ENCODE measurements at places on chromosomes 1 and 21.

DNA sequence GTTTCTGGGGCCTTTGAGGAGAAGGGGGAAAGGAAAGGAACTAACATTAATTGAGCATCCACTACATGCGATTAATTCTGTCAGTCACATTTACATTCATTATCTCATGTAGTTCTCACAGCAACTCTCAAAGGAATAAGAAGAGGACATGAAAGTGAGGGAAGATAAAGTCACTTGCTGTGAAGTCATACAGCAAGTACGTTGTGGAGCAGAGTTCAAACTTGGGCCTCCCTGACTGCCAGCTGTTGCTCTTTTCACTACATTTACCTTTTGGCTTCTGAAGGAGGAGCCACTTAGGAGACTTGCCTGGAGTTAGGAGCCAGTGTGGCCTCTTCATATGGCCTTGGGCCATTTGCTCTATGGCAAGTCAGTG lies 6.2 kb downstream of the ZNF691 start:
- DNase-seq: no peak

- no peak for DNase-seq
Measured at GRCh38 chr1:8059161-8059622, 33.1 kb upstream of the ERRFI1 start.

- DNase-seq: no peak
Measured at GRCh38 chr1:50930193-50930592, 29.9 kb downstream of the FAF1 start.

DNA sequence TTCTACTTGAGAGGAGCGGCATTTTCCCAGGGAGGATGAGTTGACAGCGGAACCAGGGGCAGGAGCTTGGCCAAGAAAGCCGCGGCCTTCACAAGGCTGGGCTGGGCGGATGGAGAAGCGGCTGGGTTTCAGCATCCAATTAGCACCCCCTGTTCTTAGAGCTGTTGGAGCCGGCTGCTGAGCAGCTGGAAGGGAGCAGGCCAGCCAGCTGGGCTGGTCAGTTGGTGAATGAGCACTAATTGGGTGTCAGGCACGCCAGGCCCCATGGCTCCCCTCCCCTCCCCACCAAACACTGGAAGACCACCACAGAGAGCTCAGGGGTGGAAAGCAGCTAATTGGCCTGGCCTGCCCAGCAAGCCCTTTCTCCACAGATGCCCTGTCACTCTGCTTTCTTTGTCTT lies 245.6 kb downstream of the RRAGC start:
- no peak for DNase-seq

GRCh38 chr1:118143831-118144230 lies 41.2 kb downstream of the SPAG17 start:
- DNase-seq: no peak

Measured in CD4-positive, alpha-beta memory T cell (primary cell).